ELR (cell line): ENCODE measurements at places on chromosomes 2 and 18.

- peak; percentile 57 for DNase-seq
Measured at GRCh38 chr2:212145121-212145520, 393.5 kb downstream of the ERBB4 start.

DNA sequence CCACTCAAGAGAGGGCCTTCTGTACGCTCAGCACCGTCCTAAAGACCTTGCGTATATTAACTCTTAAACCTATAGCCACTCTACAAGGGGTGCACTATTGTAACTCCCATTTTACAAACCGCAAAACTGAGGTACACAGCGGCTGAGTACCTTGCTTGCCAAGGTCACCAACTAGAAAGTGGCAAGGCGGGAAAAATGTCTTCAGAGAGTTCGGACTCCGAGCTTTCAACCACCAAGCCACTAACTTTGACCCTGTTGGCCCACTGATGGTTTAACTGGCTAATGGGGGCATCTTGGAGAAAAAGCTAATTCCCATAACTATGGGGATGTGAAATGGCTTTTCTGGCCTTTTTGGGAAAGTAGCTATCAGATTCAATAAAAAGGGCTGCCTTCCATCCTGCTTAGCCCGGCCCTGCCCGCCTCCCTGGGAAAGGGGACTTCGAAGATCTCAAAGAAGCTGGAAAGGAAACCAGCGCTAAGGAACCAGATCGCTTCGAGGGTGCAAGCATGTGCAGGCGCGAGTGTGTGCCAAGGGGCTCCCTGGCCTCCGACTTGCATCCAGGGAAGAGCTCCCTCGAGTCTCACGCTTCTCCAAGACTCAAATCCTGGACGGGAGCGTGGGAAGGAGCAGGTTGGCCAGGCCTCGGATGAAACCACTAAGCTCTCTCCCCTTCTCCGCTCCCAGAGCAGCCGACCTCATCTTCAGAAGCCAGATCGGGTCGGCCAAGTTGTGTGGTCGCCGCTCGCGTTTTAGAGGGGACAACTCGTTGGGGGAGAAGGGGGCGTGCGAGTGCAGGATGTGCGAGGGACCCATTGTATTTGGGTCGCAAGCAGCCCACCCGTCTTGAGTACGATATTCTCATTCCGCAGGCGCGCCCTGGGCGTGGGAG, 2.2 kb upstream of the SP5 start:
- no peak for DNase-seq

DNA sequence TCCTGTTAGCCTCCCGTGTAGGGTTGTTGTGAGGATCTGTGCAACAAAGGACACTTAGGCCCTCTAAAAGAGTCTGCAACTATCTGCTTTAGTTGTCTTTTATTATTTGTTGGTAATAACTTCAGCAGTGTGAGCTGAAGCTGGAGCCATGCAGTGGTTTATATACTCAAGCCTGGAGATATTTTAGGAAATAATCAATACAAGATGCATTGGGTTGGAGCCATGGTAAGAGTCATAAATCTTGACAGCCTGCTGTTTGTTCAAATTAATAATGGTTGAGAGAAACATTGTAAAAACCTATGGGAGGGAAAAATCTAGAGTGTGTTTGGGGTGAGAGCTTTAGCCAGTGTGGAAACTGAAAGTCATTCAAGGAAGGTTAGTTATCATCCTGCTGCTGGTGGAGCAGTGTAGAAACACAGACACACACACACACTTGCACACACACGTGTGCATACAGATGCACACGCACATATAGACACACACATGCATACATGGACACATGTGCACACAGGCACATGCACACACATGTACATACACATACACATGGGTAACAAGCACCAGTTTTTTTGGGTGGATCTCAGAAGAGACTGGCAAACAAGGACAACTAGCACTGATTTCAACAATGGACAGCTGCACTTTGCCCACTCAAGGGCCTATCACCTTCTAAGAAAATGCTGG, 51.0 kb downstream of the ACOXL start:
- no peak for DNase-seq

GRCh38 chr18:46416706-46417638, 240.0 kb downstream of the LOXHD1 start:
- DNase-seq = peak; percentile 29

DNA sequence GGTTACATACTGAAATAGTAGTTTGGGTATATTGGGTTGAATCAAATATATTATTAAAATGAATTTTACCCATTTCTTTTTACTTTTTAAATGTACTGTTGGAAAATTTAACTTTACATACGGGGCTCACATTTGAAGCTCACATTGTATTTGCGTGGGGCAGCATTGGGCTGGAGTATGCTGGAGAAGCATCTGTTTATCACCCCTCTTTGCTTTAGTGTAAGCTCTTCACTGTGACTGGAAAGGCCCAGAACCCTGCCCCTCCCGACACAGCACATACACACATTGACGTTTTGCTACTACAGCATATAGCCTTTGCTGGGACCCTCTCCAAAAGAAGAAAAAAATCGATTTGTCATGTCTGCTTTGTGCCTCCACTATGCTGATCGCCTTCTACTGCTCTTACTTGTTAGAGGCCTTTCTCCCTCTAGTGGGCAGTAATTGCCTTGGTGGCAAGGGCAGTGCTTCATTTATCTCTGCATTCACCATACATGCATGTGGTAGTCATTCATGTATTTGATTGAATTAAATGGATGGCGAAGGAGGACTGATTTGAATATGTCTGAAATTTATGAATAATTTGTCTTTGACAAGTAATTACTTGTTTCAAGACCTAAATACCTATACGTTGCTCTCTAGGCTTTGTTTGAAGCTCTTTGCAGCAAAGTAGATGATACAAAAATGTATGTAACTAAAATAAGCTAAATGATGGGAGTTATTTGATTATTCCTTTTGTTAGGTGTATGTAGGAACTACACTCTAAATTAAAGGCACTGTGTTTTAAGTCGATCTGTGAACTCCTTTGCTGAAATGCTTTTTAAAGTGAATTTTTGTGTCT, 37.4 kb downstream of the VAPA start:
- peak; percentile 78 for DNase-seq

GRCh38 chr2:21759819-21760218, 636.1 kb downstream of the TDRD15 start:
- DNase-seq = no peak

GRCh38 chr2:229443141-229443540, 172.1 kb upstream of the PID1 start:
- no peak for DNase-seq

GRCh38 chr18:50441501-50441900, 66.7 kb downstream of the SKA1 start:
- DNase-seq = no peak

- no peak for DNase-seq
Measured at GRCh38 chr18:6979954-6980353, 137.6 kb downstream of the LAMA1 start.

- no peak for DNase-seq
Measured at GRCh38 chr2:110800611-110801402, 68.4 kb downstream of the ACOXL start.

DNA sequence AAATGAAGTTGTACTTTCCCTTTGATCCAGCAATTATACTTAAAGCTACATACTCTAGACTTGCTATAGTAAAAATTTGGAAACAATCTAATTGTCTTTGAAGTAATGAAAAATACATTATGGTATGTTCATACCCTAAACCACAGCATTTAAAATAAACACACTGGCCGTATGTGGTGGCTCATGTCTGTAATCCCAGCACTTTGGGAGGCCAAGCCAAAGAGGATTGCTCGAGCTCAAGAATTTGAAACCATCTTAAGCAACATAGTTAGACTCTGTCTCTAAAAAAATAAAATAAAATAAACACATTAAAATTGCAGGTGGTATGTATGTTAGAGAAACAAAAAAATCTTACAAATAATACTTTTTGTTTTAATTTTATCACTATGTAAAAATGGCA, 208.1 kb upstream of the KLHL14 start:
- no peak for DNase-seq

GRCh38 chr2:37569131-37569823, 102.2 kb downstream of the CDC42EP3 start:
- no peak for DNase-seq

- DNase-seq = peak; percentile 56
Measured at GRCh38 chr2:182870227-182870626, 3.8 kb upstream of the FRZB start.
